ENCODE measurements at places on chromosomes 13 and 19.

DNA sequence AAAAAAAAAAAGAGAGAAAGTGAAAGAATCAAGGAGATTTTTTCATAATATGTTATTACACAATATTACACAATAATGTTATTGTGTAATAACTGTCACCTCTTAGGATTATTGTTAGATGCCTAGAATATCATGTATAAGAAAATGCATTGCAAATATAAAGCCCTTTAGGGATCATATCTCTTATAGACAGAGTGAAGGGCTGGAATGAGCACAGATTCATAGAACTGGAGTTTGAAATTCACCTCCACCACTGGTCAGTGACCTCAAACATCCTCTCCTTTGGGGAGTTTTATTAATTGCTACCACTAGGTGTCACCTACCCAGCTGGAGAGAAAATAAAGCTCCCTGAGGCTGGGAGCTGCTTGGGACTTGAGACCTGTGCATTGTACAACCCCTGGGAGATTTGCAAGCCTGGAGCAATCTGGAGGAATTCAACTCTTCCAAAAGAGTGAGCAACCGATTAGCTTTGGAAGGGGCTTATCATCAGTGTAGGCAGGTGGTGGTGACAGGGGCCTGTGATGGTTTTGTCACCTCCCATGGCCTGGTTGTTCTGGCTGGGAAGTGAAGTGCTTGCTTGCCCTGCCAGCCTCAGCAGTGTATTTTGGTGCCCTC is 30.3 kb upstream of the FRY start:
- peak; percentile 51 for DNase-seq

DNA sequence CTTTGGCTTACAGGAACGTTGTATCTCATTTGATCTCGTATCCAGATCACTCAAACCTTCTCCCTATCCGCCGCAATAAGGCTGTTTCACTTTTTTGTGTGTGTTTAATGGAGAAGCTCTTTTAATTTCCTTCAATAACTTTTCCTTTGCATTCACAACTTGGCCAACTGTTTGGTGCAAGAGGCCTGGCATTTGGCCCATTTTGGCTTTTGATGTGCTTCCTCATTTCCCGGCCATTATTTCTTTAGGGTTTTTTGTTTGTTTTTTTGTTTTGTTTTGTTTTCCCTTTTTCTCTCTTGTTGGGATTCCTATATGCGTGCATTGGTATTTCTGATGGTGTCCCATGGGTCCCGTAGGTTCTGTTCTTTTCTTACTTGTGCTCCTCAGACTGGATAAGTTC is 6.1 kb upstream of the UPF3A start:
- no peak for DNase-seq

DNA sequence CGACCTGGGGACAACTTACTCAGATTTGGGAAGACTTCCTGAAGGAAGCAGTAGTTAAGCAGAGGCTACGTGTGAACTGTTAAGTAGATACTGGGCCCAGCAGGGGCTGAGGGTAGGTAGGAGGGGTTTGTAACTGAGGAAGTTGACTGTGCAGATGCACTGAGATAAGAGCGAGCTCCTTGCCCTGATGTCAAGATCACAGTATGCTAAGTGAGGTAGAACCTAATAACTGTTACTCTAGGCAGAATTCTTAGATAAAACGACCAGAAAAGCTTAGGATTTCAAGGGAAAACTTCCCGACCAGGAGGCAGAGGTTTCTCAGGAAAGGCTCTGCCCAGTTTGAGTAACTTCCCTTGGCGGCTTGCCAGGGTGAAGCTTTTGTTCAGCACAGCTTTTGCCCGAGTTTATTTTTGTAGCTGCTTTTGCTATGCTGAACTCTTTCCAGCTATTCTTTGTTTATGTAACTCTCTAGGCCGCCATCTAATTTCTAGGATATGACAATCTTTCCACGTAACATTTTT is 632.1 kb downstream of the DIAPH3 start:
- DNase-seq, result peak; percentile 85

DNA sequence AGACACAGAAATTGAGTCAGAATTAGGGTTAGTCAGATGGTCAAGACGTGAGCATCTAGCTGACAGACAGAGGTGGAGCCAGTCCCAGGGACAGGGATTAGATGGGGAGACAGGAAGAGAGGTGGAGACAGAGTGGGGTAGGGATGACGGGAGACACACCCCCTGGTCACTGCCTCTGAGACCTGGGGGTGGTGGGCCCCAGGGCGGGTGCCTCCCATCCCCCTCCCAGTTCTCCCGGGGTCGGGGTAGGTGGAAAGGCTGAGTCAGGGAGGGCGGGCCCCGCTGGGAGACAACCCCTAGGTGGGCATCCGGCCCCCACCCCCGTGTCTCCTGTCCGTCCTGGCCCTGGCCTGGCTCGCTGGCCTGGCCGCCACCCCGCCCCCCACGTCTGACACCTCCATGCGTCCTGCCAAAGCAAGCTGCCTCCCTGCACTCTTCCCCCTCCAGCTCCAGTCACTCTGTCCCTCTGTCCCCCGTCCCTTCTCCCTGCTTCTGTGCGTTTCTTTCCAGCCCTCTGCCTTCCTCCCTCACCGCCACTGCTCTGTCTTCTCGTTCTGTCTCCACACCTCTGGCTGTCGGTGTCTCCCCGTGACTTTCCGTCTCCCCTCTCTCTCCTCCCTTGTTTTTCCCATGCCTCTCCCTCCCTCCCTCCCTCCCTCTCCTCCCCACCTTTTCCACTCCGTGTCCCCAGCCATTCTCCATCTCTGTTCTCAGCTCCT is 15.1 kb downstream of the CCDC97 start:
- peak; percentile 77 for DNase-seq

GRCh38 chr13:98054301-98054700 is 88.6 kb upstream of the FARP1 start:
- DNase-seq, result no peak

- no peak for DNase-seq
Measured at GRCh38 chr13:44516771-44517170, 59.4 kb downstream of the TSC22D1 start.

DNA sequence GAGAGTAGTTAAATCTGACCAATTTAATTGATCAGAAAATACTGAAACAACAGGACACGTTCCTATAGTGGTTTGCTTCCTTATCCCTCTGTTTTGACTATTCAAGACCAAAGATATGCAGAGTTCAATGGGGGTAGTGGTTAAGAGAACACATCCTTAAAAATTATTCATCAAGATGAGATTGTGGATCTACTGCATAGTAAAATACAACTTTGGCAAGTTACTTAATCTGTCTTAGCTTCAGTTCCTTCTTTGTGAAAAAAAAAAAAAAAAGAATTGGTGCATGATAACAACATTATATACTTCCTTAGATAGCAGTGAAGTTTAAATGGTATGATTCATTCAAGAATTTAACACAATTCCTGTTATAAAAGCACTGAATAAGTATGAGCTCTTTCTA is 552.1 kb downstream of the DCT start:
- DNase-seq, result no peak

DNA sequence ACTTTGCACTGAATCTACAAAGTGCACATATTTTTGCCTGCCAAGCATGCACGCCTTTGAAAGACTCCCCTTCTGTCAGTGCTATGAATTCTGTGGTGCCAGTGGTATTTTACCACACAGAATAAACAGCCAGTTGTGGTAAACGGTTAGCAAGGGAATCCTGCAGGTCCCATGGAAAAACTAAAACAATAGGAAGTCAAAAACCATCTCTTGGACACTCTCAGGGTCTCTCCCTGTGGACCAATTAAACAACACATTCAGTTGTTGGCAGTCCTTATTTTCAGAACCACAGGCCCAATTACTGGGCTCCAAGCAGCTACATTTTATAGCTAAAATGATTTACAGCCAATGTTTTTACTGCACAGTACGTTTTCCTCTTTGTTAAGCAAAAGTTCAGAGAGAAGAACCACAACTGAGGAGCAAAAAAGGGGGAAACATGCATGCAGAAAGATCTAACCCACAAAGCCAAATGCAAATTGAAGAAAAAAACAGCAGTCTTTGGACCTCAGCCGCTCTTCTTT is 116.9 kb downstream of the KCTD12 start:
- DNase-seq, result no peak

GRCh38 chr13:41122838-41123237 is 9.8 kb downstream of the KBTBD6 start:
- DNase-seq, result no peak

DNA sequence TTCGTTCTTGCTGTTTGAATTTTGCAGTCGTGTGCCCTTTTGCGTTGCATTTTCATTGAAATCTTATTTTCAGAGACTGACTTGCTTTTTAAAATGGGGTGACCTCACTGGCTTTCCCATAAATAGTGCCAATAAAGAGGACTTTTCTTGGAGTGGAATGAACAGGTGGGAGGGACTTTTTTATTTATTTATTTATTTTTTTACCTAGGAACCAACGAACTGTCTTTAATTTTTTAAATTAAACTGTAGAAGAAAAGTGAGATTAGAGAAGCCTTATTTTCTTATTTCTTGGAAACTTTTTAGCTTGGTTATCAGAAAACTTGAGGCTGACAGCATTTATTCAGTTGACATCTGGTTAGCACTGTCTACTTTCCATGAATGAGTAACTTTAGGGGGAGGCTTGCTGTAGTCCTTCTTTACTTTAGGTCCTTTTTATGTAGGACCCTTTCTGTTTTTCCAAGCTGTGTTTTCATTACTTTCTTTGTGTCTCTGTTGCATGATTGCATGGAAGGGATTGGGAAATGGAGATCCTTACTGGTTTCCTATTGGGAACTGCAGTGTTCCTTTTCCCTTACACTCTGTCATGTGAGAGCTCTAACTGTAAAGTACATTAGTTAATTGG is 1.7 kb downstream of the SLAIN1 start:
- DNase-seq, result no peak

- DNase-seq, result no peak
Measured at GRCh38 chr19:30328096-30328495, 44.1 kb upstream of the ZNF536 start.

Data from left ventricle myocardium inferior (tissue), 1 donor.